A549 treated with dexamethasone at 1 μM for 4 hours (cell line): ENCODE measurements at places on chromosomes 4 and X. TPM values are rescaled to one million over a fixed set of nuclear protein-coding genes. Genes with fewer than 3 reads are reported as not detected.

IGFBP7 gene
- 188 to 304 TPM (median 228 TPM) in 5 replicates for total RNA-seq

HTR2C gene
- total RNA-seq, result not detected in 5 replicates

SCOC gene
- total RNA-seq, result 22.6 to 30.0 TPM (median 28.1 TPM) in 5 replicates

P2RY10 gene
- not detected in 5 replicates for total RNA-seq

CCNB3 gene
- 0.37 to 0.95 TPM (median 0.69 TPM) in 5 replicates for total RNA-seq

PWWP3B gene
- total RNA-seq, result not detected in 5 replicates

GPRIN3 gene
- total RNA-seq, result 1.2 to 2.7 TPM (median 2.2 TPM) in 5 replicates
